ENCODE measurements at places on chromosomes 1 and 21. TPM values are rescaled to one million over a fixed set of nuclear protein-coding genes. Genes with fewer than 3 reads are reported as not detected.

DNA sequence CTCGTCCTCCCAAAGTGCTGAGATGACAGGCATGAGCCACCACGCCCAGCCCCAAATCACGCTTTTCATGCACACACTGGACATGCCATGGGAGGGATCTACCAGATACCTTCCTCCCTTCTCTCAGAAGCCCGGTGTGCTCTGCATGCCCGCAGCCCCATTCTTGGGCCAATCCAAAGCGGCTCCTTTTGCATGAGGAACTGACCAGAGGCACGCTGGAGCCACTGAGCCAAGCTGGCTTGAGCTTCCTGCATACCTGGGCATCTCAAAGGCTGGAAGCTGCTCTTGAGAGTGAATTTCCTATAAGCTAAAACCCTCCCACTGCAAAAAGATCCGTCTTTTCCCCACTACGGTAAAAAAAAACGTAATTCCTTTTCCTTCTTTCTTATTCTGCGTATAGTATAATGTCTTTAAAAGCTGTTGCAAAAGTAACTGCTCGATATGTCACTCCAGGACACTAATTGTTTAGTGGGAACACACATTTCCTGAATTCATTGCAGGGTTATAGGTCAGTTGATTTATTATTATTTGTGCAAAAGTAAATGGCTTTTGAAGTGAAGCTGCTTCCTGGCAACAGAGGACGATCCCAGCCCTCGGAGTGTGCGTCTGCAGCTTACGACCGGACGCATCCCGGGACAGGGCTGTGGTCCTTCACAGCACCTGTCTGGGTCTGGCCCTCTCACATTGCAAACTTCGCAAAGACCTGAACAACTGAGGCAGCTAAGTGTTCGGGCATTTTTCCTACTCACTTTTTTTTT is 61.8 kb upstream of the ETS2 start:
- no peaks in the 10 kb centered on the region for H3K36me3 ChIP-seq
- peaks cover 3% of the 10 kb centered on the region for H3K27me3 ChIP-seq
- no peak for DNase-seq
- H3K4me3 ChIP-seq = no peak overlapping the region

GRCh38 chr1:11961230-11961629 is 19.0 kb upstream of the MFN2 start:
- H3K36me3 ChIP-seq = peaks cover 3% of the 10 kb centered on the region
- no peak for DNase-seq
- H3K27me3 ChIP-seq = no peaks in the 10 kb centered on the region
- H3K4me3 ChIP-seq = no peak overlapping the region
- H3K4me1 ChIP-seq = peaks cover 2% of the 10 kb centered on the region
- H3K27ac ChIP-seq = no peak overlapping the region

Gene PRKAA2
- not detected for total RNA-seq

- DNase-seq = no peak
- H3K36me3 ChIP-seq = no peaks in the 10 kb centered on the region
- H3K4me3 ChIP-seq = no peak overlapping the region
- H3K4me1 ChIP-seq = no peaks in the 10 kb centered on the region
These were observed 911.1 kb downstream of the TTLL7 start for GRCh38 chr1:83087851-83088250.

Measured in activated naive CD8-positive, alpha-beta T cell treated with anti-CD3 and anti-CD28 coated beads, Interleukin-2, amount 10 ng/mL, durations not matched to agents 7 days and 5 days (primary cell).